ENCODE measurements at places on chromosomes 12 and 14.

- no peak for DNase-seq
Measured at GRCh38 chr12:92796650-92797049, 93.9 kb downstream of the PLEKHG7 start.

GRCh38 chr12:49059045-49059298 lies 1.6 kb downstream of the KMT2D start:
- no peak for DNase-seq

DNA sequence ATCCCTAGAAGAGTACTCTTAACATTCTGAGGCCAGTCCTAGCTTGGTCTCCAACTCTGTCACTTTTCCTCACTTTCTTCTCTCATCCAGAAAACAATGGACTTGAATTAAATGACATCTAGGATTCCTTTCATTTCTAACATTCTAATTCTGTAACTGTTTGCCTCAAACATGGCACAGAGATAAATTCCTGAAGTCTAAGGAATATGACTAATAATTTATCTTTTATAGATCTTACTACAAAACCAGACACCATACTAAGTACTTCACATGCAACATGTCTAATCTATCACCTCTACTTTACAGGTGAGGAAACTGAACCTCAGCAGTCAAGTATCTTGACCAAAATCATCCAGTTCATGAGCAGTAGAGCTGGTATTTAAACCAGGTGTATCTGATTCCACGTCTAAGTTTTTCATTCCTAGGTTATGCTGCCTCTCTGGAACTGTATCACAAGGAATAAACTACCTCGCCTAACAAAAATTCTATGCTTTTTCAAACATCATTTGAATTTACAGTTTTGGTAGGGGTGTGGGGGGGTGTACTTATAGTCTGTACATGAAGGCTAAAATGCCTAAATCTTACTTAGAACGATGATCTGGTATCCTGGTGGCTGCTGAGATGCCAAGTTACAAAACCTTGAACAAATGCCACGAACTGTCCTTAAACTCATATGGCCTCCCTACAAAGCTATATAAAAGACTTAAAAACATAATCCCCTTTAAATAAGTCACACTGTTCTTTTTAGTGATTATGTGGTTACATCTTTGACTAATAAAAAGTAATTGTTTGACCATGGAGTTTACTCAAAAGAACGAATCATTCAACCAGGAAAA lies 41.6 kb downstream of the ATXN2 start:
- DNase-seq = no peak

- DNase-seq = no peak
Measured at GRCh38 chr12:76020731-76021672, 10.6 kb downstream of the PHLDA1 start.

DNA sequence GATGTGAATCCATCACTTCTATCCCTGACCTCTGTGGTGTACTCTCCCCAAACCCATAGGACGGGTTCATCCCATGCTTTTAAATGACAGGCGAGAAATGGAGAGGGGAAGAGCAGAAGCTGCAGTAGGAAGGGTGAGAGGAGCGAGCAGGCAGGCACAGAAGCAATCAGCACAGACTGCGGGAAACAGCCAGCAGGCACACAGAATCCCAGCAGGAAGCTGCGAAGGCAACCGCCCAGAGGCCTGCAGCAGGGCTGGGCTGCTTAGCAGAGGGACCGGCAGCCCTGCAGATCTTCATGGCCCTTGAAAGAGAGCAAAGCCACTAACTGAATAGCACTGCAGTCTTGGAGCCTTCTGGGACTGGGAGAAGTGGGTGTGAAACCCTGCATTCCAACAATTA lies 287.0 kb upstream of the FKBP4 start:
- no peak for DNase-seq

DNA sequence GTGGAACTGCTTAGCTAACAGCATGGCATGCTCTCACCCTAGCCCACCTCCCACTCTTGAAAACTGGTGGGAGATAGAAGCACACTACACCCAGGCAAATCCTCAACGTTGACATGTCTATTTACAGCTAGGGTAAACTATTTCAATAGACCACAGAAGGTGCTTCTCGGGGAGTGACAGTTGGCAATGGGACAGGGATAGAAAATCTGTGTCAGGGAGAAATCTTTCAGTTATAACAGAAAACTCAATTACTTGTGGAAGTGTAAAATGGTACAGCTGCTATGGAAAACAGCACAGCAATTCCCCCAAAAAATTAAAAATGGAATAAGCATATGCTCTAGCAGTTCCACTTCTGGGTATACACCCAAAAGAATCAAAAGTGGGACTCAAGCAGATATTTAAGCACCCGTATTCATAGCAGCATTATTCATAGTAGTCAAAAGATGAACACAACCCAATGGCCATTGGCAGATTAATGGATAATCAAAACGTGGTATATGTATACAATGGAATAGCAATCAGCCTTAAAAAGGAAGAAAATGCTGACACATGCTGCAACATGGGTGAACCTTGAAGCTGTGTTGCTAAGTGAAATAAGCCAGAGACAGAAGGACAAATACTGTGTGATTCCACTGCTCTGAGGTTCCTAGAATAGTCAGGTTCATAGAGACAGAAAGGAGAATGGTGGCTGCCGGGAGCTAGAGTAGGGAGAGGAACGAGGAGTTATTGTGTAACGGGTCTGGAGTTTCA lies 92.5 kb downstream of the STAB2 start:
- no peak for DNase-seq

- DNase-seq = no peak
Measured at GRCh38 chr14:94689218-94689984, 77.2 kb downstream of the SERPINA3 start.

GRCh38 chr12:73136386-73136785 lies 864.2 kb downstream of the TRHDE start:
- DNase-seq = no peak

DNA sequence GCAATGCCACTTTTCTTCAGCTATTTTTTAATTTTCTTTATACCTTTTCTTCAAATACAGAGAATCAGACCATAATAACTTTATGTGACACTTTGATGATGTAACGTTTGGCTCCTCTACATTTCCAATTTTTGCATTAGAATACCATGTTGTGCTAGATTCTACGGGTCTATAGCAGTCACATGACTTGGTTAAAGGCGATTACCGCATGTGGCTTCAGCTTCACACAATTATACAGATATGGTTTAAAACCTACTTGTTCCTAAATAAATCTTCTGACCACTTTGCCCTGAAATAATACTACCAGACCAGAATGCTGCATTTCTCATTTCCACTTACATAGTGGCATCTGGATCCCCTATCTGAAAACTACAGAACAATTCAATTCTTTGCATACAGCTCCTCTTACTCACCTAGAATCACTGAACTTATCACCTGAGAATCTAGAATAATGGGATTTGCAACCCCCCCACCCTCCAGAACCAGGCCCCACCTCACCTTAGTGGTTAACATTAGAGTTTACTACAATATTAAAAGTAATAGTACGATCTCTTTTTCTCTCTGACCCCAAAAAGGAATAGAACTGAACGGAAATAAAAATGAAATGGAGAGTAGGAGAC lies 1.3 kb downstream of the MAX start:
- DNase-seq = no peak

- no peak for DNase-seq
Measured at GRCh38 chr14:97156705-97157104, 359.5 kb downstream of the VRK1 start.

GRCh38 chr14:101088714-101089113 lies 185.2 kb upstream of the RTL1 start:
- no peak for DNase-seq

DNA sequence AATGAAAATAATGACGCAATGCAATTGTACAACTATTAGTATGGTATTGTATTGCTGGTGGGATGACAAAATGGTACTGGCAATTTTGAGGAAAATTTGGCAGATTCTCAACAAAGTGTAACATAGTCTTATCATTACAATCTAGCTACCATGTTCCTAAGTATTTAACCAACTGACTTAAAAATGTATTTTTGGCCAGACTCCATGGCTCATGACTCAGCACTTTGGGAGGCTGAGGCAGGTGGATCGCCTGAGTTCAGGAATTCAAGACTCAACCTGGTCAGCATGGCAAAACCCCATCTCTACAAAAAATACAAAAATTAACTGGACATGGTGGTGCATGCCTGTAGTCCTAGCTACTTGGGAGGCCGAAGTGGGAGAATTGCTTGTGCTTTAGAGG lies 1409.5 kb downstream of the AACS start:
- no peak for DNase-seq

- no peak for DNase-seq
Measured at GRCh38 chr12:71046215-71046614, 111.6 kb downstream of the TSPAN8 start.

DNA sequence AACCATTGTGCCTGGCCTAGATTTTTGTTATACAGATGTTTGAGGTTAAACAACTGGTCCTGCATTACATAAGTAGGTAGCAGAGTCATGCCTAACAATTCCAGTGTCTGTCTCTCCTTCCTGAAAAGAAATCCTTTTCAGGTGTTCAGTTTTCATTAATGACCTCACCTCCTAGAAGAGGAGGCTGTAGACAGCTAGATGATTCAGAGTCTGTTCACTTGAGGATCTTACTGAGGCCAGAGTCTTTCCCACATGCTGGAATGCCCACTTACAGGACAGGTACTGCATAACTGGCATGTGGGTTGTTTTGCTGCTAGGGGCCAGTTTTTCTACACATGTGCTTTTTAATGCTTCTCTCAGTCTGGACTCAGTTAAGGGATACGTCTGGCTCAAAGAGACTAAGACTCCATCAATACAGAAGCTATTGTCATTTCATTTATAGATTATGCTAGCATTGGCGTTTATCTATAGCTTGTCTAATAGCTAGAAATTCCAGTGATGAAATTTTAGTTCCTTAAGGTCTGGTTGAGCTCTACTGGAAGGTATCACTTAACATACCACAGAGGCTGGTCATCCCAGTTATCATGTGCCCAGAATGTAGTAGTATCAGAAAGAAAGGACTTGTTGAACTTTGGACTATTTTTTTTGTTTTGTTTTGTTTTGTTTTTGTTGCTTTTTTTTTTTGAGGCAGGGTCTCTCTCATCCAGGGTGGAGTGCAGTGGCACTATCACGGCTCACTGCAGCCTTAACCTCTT lies 206.4 kb downstream of the ERC1 start:
- DNase-seq = no peak

GRCh38 chr12:17976202-17976601 lies 113.8 kb downstream of the RERGL start:
- no peak for DNase-seq

DNA sequence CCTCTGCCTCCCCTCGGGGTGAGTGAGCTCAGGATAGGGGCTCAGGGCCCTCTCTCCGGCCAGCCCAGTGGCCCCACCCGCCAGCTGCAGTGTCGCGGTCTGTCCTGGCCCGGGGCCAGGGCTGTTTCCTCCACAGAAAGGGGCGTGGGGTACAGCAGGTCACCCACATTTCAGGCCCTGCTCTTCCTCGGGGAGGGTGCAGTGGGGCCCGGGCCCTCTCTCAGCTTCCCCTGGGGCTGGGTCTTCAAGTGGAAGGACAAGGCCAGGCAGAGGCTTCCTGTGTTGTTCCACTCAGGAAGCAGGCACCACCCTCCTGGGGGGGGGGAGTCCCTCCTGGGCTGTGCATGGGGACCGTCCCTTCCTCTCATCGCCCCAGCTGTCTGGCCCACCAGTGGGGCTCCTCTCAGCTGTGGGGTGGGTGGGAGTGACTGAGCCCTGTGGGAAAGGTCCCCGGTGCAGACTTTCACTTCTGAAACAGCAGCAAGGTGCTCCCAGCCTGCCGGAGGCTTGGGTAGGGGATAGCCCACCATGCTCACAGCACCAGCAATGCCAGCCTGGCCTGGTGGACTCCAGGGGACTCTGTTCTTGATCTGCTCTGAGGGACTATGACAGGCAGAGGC lies 3.7 kb downstream of the GPR132 start:
- DNase-seq = peak; percentile 49

GRCh38 chr14:83842547-83842946 lies 1687.4 kb upstream of the FLRT2 start:
- DNase-seq = no peak

DNA sequence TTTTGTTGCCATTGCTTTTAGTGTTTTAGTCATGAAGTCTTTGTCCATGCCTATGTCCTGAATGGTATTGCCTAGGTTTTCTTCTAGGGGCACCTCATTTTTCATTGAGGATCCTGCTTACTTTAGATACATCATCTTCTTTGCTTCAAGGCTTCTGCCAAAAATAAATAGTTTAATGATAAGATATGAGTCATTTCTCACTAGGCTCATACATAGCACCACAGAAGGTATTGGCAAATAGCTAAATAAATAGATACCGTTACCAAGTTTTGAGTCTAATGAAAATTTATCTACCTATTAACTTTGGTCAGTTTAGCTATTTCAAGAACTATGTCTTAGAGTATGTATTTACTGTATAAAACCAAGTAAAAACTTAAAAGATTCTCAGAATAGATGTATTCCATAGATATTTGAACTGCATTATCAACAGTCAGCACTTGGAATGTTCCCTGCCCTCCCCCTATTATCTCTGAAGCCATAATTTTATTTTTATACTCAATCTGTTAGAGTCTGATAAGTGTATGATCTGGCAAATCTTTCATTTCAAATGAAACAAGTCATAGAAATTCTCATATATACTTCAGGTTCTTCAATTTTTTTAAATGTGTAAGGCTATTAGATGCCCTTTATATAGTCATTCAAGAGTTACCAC lies 310.2 kb downstream of the CCDC91 start:
- no peak for DNase-seq

GRCh38 chr14:102046337-102047278 lies 40.2 kb downstream of the HSP90AA1 start:
- DNase-seq = no peak

DNA sequence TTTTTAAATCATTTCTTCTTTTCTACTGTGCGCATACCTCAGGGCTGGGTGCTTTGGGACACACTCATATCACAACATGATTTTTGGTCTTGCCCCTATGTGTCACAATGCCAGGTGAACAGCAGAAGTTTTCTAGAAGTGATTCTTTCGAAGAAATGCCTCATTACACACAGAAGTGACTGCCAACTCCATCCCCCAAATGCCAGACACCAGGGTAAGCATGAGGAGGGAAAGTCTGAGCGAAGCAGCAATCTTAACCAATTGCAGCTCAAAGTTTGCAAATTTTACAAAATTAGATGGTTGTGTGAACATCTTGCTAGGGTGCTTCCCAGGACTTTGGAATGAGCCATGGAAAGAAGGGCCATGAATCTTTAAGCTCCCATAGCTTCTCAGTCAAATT lies 87.3 kb upstream of the PLEKHA5 start:
- no peak for DNase-seq

- DNase-seq = no peak
Measured at GRCh38 chr12:67067453-67068203, 201.5 kb upstream of the CAND1 start.

- DNase-seq = no peak
Measured at GRCh38 chr14:101815994-101816393, 54.5 kb downstream of the PPP2R5C start.

Data from activated naive CD8-positive, alpha-beta T cell treated with anti-CD3 and anti-CD28 coated beads, Interleukin-2, amount 50 U/mL, for 16 hours (primary cell).